Stimulated activated CD8-positive, alpha-beta memory T cell treated with anti-CD3 and anti-CD28 coated beads, Interleukin-7, amount 100 ng/mL, for 1 hour (primary cell): ENCODE measurements at places on chromosomes 3 and 15.

DNA sequence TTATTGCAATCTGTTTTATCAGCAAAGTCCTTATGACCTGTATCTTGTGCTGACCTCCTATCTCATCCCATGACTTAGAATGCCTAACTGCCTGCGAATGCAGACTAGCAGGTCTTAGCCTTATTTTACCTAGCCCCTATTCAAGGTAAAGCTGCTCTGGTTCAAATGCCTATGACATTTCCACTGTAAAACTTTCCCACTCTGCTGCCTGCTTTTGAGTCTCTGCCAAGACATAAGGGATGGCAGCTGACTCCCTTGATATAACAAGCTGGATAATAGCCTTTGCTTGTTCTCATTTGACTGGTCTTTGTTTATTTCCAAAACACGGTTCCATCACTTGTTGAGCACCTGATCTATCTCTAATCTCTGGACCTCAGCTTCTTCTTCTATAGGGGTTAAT lies 131.9 kb upstream of the STRIT1 start:
- DNase-seq: no peak

DNA sequence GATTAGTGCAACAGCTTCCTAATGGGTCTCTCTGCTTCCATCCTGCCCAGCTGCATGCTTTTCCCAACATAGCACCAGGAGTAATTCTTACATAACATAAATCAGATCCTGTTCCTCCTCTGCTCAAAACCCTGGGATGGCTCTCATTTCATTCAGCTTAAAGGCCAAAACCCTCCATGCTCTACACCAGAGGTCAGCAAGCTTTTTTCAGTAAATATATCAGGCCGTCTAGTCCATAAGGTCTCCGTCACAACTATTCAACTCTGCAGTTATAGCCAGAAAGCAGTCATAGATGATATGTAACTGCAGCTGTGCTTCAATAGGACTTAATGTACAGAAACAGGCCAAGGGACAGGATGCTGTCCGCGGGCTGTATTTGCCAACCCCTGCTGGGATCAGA lies 202.8 kb upstream of the UBE2E2 start:
- no peak for DNase-seq

DNA sequence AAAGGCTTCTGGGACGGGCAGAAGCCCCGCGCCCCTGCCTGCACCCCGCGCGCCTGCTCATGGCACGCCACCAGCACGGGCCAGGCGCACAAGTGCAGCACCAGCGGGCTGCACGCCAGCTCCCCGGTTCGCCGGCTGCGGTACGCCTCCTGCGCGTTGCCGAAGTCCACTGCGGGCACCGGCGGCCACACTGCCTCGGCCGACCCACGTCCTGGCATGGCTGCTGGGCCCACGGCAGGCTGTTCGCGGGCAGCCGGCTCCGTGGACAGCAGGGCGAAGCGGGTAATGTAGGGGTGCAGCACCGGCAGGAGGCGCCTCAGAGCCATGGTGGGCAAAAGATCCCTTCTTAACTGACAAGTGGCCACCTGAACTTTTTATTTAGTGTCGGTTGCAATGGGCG lies 34.8 kb downstream of the MCCC1 start:
- no peak for DNase-seq

GRCh38 chr3:27594096-27594690 lies 110.0 kb upstream of the SLC4A7 start:
- DNase-seq: no peak

- DNase-seq: no peak
Measured at GRCh38 chr15:72923289-72923688, 129.0 kb upstream of the NEO1 start.
